Renal cortex interstitium (tissue), 15 donors: ENCODE measurements at places on chromosomes 7 and 10. TPM values are rescaled to one million over a fixed set of nuclear protein-coding genes. Genes with fewer than 3 reads are reported as not detected.

TLX1 gene
- polyA plus RNA-seq, result 0.09 TPM

ANKMY2 gene
- 37.9 TPM for polyA plus RNA-seq

OR2A12 gene
- 0.06 TPM for polyA plus RNA-seq

MMP21 gene
- polyA plus RNA-seq, result 0.17 TPM

PRRT4 gene
- polyA plus RNA-seq, result 1.5 TPM

CYP26A1 gene
- polyA plus RNA-seq, result not detected

C10orf67 gene
- polyA plus RNA-seq, result 2.3 TPM

LDB1 gene
- polyA plus RNA-seq, result 108 TPM

SNX10 gene
- polyA plus RNA-seq, result 21.1 TPM

VDAC2 gene
- 238 TPM for polyA plus RNA-seq

MYOZ1 gene
- 5.0 TPM for polyA plus RNA-seq

SFRP4 gene
- 2.9 TPM for polyA plus RNA-seq

EMX2 gene
- polyA plus RNA-seq, result 161 TPM

NOS3 gene
- polyA plus RNA-seq, result 12.7 TPM

C7orf33 gene
- not detected for polyA plus RNA-seq

PLAC9 gene
- polyA plus RNA-seq, result 29.3 TPM

GSTO2 gene
- polyA plus RNA-seq, result 27.7 TPM

- DNase-seq, result no peak
Observed at GRCh38 chr7:1564603-1565022, 5.2 kb downstream of the PSMG3 start.

GRCh38 chr7:135716677-135717238 lies 11.2 kb downstream of the SLC13A4 start:
- no peak for DNase-seq

GRCh38 chr10:98667081-98667480 lies 220.3 kb upstream of the HPS1 start:
- DNase-seq, result no peak

GRCh38 chr7:131354390-131354789 lies 26.7 kb downstream of the MKLN1 start:
- DNase-seq, result no peak

- no peak for DNase-seq
Observed at GRCh38 chr10:76303682-76304316, 872.4 kb downstream of the LRMDA start.

- DNase-seq, result no peak
Observed at GRCh38 chr7:83586281-83586680, 62.7 kb downstream of the SEMA3E start.

GRCh38 chr7:12729112-12729511 lies 41.7 kb downstream of the ARL4A start:
- no peak for DNase-seq

- no peak for DNase-seq
Observed at GRCh38 chr7:131933751-131934289, 377.4 kb upstream of the PODXL start.

DNA sequence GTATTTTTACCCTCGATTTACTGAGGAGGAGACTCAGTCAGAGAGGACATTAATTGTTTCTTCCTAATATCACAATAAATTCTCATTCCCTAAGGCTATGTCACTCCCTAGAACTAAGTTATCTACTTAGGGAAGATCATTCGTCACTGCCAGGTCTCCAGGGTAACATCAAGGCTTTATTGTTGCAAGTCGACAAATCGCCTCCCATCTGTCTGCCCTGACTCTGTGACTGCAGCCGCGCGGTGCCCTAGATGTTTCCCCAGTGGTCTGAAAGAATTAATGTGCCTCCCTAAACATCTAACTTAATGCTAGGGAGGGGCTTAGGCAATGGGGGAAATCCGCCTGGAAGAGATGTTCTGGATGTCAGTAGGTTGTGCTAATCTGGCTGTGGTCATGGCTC lies 558.8 kb upstream of the C7orf33 start:
- no peak for DNase-seq

DNA sequence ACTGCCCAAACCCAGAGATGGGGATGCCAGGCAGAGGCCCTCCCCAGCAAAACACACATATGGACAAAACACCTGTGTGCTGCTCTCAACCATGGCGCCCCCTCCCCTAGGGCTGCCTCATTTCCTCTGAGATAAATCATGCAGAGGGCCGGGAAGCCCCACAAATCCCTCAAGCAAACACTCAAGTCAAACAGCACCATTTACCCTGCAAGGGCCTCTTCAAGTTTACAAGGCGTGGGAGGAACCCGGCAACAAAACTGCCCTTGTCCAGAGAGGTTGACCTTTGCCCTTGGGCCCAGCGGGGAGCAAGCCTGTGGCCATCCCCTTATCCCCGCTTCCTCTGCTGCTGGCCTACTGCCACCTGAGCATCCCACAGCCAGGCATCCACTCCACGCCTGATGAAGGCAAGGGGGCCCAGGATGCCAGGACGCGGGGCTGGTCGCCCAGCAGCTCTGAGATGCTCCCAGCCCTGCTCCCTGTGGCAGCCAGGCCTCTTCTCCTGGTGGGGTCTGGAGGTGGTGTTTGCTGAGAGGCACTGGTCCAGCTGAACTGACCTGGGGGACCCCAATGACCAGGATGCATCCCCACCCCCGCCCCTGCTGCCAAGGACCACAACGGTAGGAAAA lies 77.4 kb downstream of the DLG5 start:
- DNase-seq, result no peak

GRCh38 chr7:130430841-130431666 lies 9.8 kb downstream of the CEP41 start:
- DNase-seq, result peak; percentile 55

- no peak for DNase-seq
Observed at GRCh38 chr7:106552645-106553445, 108.1 kb downstream of the CCDC71L start.

GRCh38 chr7:37234928-37235327 lies 213.7 kb downstream of the ELMO1 start:
- no peak for DNase-seq

DNA sequence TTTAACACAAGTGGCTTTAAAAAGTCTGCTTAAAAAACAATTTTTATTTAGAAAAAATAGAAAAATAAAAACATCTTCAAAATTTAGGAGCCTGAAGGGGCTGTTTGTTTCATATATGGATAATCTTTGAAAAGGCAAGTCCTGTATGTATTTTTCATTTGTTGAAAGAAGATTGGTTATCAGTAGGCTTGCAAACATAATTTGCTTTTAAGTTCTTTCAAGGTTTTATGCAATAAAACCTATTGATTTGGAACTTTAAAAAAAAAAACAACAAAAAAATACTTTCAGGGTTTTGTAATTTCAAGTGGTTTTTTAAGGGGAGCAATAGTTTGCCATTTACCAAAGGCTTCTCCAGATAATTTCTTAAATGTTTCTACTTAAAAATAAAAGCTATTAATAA lies 35.6 kb downstream of the MPLKIP start:
- no peak for DNase-seq

DNA sequence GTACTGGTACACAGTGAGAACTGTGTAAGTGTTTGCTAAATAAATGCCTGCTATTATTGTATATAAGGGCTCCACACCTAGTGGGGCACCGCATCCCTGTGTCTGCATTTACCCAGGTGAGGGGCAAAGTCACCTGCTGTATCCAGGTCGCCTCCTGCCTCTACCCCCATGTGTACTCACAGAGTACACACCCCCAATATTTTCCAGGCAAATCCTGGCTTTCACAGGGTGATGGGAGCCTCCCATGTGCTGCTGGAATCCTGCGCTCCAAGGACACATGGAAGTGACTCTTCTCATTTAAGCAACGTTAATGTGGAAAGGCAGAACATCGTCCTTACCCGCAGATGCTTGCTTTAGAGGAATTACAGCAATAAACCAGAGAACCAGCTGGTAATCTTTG lies 48.2 kb downstream of the ARHGAP22 start:
- no peak for DNase-seq

DNA sequence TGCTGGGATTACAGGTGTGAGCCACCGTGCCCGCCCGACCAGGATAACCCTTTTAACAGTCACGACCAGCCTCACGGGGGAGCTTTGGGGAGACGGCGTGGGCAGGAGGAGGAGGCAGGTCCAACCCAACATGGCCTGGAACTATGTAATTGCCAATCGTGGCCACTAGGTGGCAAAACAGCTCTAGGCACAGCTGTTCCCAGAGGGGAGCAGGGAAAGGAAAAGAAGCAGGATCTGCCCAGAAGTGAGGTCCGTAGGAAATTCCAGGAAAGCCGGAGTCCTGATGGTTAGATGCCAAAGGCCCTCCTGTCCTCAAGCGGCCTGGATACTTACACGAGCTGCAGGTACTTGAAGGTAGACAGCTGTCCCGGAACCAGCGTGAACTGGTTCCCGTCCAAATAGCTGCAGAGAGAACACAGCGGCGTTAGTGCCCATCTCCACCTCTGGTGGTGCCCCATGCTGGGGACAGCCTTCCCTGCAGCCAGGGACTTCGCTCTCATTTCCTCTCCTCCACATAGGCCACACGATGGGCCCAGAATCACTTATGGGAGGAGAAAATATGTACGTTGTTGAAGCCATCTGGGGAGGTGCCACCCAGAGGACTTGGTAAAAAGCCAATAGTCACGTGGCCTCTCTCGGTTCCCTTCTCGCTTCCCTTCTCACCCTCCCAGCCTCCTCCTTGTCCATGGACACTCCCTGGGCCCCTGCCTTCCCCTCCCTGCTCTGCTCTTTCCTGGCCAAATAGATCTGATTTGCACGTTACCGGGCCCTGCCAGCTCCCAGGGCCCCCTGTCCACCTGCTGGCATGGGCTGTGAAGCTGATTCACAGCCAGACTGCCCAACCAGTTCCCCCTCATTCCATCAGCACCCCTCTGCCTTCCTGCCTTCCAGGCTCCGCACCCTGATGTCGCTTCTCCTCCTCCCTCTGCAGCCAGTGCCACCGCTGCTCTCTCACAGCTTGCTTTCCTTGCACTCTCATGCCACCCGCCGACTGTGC lies 148.1 kb downstream of the SLIT1 start:
- DNase-seq, result peak; percentile 58

DNA sequence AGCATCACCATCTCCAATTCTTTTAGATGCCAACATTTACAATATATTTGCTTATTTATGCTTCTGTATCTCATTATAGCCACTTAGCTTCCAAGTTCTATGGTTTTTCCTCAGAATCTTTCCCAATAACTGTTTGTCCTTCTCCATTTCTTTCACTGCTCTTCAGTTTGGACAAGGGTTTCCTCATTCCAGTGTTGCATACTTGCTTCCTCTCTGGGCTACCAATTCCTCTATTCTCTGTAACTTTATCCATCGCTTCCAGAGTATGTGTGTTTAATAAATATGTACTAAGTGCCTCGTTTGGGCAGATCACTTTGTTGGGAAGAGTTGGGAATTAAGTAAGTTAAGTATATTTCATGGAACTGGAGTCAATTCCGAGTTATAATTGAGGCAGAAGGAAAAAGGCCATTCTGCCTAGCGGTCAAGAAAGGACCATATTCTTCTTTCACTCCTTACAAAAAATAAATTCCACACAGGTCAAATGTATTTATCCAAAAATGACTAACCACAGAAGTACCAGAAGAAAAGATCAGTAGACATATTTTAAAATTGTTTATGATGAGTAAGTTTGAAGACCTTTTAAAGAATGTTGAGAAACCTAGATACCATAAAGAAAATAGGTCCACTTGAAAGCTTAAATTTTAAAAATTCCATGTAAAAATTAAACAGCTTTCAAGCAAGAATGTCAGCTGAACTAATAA lies 10.8 kb downstream of the STAMBPL1 start:
- no peak for DNase-seq

DNA sequence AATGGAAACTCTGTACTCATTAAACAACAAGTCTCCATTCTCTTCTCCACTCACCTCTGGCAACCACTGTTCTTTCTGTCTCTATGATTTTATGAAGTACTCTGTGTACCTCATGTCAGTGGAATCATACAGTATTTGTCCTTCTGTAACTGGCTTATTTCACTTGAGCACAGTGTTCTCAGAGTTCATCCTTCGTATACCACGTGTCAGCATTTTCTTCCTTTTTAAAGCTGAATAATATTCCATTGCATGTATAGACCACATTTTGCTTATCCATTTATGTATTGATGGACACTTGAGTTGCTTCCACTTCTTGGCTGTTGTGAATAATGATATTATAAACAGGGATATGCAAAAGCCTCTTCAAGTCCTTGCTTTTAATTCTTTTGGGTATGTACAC lies 333.0 kb upstream of the ZNF32 start:
- DNase-seq, result no peak

DNA sequence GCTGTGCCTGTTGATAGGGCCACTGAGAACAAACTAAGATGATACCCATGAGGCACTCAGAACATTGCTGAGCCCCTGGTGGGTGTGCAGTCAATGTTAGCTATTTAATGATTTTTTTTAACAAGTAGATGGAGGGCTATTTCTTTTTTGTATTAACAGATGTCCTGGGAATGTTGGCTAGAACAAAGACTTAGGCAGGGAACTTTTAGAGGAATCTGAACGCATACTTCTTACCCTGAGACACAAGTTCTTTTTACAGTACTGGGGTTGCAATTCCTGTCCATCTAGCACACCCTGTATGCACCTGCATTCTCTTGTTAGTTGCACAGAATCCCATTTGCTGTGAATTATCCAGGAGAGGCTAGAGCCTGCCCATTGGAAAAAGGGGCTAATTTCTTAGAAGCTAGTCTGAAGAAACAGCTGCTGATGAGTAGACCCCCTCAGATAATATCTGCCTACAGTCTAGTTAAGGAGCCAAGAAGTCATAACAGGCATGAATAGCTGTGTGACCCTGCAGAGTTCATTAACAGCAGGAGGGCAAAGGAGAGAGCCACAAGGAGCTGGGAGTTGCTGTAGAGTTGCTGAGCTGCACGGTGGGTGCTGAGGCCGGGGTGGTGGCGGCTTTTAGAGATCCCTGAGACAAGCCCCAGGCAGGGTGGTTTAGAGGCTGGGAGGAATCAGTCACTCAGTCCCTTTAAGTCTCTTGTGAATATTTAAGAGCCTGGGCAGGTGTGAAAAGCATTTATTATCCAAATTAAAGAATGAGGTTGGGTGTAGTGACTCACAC lies 103.7 kb upstream of the FZD8 start:
- no peak for DNase-seq

DNA sequence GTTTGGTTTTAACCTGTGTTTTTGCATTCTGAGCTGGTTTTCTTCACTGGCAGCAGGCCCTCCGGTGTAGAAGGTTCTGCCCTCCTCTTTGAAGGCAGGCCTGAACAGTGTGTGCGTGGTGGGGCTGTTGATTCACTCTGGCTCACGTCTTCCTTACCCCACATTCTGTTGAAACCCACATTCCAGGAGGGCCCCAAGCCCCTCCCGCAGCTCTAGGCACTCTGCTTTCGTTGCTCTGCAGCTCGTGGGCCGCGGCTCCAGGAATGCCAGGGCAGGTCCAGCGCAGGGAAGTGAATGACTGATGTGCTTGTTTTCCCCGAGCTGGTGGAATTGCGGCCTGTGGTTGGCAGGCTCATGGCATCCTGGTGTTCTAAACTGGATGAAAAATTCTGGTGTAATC lies 49.0 kb downstream of the HTRA1 start:
- no peak for DNase-seq
